ENCODE measurements at places on chromosomes 3 and 15. TPM values are rescaled to one million over a fixed set of nuclear protein-coding genes. Genes with fewer than 3 reads are reported as not detected.

The OXTR gene
- 3.6 TPM for total RNA-seq

The P2RY12 gene
- total RNA-seq, result 1.8 TPM

The RARRES1 gene
- total RNA-seq, result 93.3 TPM

DNA sequence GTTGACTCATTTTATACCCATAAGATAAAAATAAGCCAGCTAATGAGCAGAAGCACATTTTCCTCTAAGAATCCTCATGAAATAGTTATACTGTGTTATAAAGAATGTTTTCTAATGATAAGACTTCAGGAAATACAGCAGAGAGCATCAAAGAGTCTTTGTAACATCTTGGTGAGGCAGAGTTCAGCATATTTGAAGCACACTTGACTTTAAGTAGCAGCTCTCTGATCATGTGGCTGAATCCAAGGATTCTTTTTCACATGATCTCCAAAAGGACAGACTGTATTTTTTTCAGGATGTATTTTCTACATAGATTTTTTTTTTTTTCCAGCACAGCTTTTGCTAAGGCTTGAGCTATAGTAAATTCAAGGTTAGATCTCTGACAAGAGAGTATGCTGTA lies 195.1 kb downstream of the SI start:
- no peak for DNase-seq

DNA sequence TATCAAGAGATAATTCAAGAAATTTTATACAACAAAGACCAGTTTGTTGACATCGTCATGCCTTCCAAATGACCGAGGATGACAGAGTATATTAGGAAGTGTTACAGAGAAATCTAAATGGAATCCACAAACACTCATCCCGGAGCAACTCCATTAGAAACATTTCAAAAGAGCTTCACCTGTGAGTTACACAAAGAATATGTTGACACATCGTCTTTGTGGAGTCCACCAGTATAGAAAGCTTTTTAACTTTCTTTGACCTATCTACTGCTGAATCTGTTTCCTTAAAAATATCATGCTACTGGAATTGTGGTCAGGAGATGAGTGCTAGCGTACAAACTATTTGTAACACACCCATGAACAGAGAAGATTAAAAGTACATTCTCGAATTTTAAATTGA lies 130.4 kb downstream of the SUCLG2 start:
- peak; percentile 70 for DNase-seq
